Effector memory CD4-positive, alpha-beta T cell (primary cell): ENCODE measurements at places on chromosomes 3 and 15.

- no peak overlapping the region for H3K27ac ChIP-seq
- no peak overlapping the region for H3K4me3 ChIP-seq
- H3K36me3 ChIP-seq, result no peaks in the 10 kb centered on the region
- no peaks in the 10 kb centered on the region for H3K4me1 ChIP-seq
- H3K27me3 ChIP-seq, result no peaks in the 10 kb centered on the region
Observed at GRCh38 chr3:76694063-76694462, 345.8 kb upstream of the ROBO2 start.

DNA sequence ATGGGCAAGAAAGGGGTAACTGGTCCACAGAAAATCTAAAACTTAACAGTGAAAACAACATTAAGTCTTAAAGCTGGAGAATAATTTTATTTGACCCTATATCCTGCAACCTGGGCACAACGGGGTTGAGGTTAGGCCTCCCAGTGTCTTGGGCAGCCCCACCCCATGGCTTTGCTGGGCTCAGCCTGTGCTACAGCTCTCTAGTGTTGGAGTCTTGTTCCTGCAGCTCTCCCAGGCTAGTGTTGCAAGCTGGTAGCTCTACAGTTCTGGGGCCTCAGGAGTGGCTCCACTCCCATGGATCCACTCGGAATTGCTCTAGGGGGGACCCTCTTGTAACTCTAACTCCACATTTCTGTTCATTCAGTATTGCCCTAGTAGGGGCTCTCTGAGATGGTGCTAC, 24.9 kb upstream of the GNB4 start:
- H3K27ac ChIP-seq, result no peak overlapping the region
- no peaks in the 10 kb centered on the region for H3K27me3 ChIP-seq
- no peaks in the 10 kb centered on the region for H3K36me3 ChIP-seq
- H3K4me3 ChIP-seq, result no peak overlapping the region
- no peaks in the 10 kb centered on the region for H3K4me1 ChIP-seq

DNA sequence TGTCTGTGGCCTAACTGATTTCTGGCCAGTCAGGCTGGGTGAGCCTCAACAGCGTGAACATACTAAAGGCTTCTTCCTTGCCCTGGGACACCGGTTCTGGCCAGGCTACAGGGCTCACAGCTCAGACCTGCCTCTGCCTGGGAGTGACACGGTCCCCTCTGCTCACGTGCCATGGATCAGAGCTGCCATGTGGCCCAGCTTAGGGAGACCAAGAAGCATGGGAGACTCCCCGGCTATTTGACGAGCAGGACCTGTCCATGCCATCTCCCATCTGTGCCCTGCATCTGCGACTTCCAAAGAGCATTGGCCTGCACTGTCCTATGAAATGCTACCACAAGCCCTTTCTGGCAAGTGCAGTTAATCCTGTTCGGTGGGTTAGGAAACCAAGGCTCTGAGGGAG, 57.4 kb downstream of the APBA2 start:
- DNase-seq, result no peak
- H3K27ac ChIP-seq, result no peak overlapping the region
- H3K4me3 ChIP-seq, result no peak overlapping the region
- no peaks in the 10 kb centered on the region for H3K36me3 ChIP-seq

DNA sequence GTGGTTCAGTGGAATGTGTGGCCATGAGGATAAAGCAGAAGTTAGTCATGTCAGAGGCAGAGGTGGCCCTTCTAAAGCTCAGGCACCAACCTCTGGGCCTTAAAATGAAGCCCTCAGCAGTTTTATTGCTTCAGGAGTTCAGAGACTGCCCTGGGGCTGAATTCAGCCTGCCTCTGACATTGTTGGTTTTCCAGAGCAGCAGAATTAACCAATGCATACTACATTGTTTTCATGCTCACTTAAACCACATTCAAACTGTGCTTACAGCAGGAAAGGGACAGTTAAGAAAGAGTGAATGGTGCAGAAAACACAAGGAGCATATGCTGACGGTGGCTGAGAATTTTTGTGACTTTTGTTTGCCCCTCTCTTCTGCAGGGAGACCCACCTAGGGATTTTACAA, 320.2 kb downstream of the CHST2 start:
- H3K4me1 ChIP-seq, result no peaks in the 10 kb centered on the region
- H3K27me3 ChIP-seq, result no peaks in the 10 kb centered on the region
- H3K27ac ChIP-seq, result no peak overlapping the region
- no peaks in the 10 kb centered on the region for H3K36me3 ChIP-seq
- no peak overlapping the region for H3K4me3 ChIP-seq
- DNase-seq, result no peak
